ENCODE measurements at places on chromosomes 6 and 20.

- DNase-seq: no peak
Measured at GRCh38 chr20:49315580-49315979, 37.7 kb upstream of the ZNFX1 start.

DNA sequence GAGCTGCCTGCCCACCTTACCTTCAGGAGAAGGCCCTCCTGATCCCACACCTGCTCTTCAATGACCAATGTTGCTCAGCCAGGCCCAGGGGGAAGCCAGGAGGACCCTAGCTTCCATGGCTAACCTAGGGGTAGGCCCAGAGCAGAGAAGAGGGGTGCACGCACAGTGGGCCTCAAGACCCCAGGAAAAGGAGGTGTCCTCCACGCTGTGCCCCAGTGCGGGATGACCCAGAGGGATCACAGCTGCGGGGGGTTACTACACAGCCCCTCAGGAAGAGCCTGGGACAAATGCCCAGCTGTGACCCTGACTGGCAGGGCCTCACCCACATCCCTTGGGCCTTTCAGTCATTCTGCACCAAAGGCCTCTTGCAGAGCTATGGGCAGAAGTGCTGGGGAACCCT is 31.6 kb upstream of the APMAP start:
- no peak for DNase-seq

- DNase-seq: no peak
Measured at GRCh38 chr6:39037082-39037508, 11.5 kb upstream of the GLP1R start.

GRCh38 chr20:8860011-8860495 is 208.8 kb upstream of the PLCB4 start:
- no peak for DNase-seq

DNA sequence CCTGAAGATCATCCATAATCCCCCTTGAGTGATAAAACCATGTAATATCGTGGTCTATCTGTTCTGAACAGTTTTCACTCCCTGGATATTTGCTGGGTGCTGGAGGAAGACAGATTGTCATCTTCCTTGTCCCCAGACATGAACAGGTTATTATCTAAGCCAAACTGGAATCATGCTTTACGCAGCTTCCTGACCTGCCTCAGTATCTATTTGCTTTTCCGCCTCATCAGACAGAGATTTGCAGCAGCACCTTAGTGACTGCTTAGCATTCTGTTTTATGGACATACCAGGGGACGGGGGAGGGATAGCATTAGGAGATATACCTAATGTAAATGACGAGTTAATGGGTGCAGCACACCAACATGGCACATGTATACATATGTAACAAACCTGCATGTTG is 124.6 kb downstream of the SLC23A2 start:
- no peak for DNase-seq

DNA sequence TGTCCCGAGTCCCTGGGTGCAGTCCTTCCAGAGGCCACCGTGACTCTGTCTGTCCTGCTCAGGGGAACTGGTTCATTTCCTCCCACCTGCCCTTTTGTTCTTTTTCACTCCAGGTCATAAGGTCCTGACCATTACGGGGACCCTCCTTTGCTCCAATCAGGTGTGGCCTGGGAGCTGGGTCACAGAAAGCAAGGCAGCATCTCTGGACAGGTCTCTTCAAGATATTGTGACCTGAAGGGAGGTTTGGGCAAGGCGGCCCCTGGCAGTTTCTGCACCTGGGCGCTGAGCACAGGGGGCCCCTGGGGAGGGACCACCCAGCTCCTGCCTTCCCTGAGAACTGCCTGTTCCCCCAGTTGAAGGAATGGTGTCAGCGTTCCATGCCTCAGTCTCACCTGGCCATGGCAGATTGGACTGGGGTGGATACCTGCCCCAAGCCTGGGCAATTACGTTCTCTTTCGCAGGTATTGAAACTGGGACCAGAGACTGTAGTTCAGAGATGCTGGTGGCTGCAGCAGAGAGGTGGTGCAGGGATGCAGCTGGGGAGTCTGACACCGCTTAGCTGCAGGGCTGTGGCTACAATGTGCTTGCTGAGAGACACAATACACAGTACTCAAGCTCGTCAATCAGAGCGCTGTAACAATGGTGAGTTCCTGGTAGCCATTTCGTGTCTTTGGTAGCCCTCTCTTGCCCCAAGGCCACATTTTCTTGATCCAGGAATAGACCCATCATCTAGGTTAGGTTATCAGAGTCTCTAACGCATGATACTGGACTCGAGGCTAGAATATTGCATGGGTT is 15.6 kb upstream of the NELFCD start:
- DNase-seq: no peak

DNA sequence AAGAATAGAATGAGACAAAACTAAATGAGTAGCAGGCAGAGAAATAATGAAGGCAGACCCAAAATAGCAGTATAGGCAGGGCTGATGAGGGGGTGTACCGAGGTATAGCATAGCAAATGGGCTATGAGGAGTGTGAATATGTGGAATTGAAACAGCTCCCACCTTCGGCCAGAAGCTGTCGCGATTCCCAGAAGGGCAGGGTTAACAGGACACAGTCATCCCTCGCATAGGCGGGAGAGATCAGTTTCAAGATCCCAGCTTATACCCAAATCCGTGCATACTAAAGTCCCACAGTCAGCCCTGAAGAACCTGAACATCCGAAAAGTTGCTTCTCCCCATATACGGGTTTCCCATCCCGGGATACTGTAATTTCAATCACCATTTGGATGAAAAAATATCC is 82.7 kb downstream of the PTPRK start:
- no peak for DNase-seq

GRCh38 chr6:144661116-144661806 is 376.1 kb downstream of the UTRN start:
- no peak for DNase-seq

DNA sequence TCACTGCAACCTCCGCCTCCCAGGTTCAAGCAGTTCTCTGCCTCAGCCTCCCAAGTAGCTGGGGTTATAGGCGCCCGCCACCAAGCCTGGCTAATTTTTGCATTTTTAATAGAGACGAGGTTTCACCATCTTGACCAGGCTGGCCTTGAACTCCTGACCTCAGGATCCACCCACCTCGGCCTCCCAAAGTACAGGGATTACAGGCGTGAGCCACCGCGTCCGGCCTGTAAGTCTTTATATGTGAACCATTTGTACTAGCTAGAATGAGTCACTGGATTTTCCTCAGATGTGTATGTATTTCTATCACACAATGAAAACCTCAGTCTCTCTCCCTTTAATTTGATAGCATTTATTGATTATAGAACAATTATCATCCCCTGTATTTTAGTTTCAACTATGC is 34.0 kb downstream of the ITCH start:
- DNase-seq: no peak

GRCh38 chr20:5786930-5787795 is 37.0 kb downstream of the SHLD1 start:
- peak; percentile 48 for DNase-seq

GRCh38 chr6:44642870-44643522 is 255.5 kb downstream of the CDC5L start:
- peak; percentile 56 for DNase-seq

DNA sequence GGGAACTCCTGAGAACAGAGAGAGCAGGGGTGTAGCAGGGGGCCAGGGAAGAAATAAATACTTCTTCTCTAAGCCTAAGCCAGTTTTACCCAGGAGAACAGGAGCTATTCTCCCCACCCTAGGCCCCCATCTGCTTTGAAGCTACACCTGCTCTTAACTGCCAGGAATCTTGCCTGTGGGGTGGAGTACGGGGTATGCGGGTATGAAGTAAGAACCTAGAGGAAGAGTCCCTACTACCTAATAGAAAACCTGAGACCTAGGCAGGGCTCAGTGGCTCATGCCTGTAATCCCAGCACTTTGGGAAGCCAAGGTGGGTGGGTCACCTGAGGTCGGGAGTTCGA is 1.5 kb downstream of the SLC29A1 start:
- no peak for DNase-seq

DNA sequence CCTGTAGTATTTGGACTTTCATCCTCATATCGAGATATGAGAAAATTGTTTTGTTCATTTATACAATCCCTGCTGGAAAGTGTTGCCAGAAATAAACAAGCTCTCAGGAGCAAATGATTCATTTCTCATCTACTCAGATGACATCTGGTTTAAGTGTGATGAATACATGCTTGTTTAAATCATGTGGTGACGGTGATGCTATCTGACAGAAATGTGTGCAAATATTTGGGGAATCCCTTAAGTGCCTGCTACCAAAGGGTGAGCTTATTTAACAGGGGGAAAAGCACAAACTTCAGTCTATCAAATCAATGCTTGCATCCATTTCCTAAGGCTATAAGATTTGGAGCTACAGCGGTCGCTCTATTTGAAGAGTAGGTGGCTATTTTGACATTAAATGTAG is 368.3 kb upstream of the SASH1 start:
- DNase-seq: no peak

- DNase-seq: peak; percentile 78
Measured at GRCh38 chr20:50987493-50988210, 29.0 kb downstream of the MOCS3 start.

DNA sequence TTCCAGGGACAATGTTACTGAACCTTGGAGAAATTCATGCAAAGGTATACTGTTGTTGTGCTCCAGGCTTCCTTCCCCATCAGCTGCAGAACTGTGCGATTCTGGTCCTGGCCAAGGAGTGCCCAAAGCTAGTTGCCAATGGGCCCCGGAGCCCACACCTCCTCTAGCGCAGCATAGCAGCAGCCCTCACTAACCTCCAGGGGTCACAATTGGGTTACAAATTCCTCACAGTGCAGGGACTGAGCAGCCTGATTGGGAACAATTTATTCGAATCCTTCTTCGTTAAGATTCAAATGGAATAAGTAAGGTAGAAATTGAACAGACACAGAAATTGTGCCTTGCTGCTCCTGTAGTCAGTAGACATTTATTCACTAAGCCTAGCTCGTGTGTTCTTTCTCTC is 284.9 kb downstream of the PRKN start:
- DNase-seq: no peak

GRCh38 chr6:109927052-109927451 is 51.1 kb upstream of the GPR6 start:
- no peak for DNase-seq

GRCh38 chr6:38131527-38131965 is 312.0 kb downstream of the ZFAND3 start:
- no peak for DNase-seq

- no peak for DNase-seq
Measured at GRCh38 chr6:2921520-2922115, 18.5 kb upstream of the SERPINB9 start.

DNA sequence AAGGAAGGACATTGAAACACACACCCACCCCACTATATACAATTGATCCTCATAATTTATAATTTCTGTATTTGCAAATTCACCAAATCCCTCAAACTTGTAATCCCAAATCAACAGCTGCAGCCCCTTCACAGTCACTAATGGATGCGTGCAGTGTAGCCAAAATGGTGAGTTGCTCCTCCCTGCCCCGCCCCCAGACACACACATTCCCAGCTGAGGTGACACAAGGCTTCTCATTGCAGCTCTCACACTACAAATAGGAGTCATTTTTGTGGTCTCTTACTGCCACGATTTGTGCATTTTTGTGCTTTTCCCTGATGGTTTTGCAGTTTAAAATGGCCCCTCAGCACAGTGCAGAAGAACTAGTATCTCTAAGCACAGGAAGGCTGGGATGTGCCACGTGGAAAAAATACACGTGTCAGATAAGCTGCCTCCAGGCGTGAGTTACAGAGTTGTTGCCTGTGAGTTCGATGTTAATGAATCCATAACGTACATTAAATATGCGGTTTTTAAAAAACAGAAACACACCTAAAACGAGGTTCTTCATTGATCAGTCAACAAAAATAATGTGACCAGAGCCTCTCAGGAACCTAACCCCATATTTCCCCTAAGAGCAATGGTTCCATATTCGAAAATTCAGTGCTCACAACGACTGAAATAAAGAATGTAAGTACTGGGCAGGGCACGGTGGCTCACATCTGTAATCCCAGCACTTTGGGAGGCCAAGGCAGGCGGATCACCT is 8.2 kb downstream of the ATP9A start:
- DNase-seq: no peak

- DNase-seq: peak; percentile 3
Measured at GRCh38 chr20:36988494-36988966, 37.0 kb upstream of the SAMHD1 start.

- DNase-seq: peak; percentile 40
Measured at GRCh38 chr6:30915591-30915946, 1.5 kb downstream of the VARS2 start.

DNA sequence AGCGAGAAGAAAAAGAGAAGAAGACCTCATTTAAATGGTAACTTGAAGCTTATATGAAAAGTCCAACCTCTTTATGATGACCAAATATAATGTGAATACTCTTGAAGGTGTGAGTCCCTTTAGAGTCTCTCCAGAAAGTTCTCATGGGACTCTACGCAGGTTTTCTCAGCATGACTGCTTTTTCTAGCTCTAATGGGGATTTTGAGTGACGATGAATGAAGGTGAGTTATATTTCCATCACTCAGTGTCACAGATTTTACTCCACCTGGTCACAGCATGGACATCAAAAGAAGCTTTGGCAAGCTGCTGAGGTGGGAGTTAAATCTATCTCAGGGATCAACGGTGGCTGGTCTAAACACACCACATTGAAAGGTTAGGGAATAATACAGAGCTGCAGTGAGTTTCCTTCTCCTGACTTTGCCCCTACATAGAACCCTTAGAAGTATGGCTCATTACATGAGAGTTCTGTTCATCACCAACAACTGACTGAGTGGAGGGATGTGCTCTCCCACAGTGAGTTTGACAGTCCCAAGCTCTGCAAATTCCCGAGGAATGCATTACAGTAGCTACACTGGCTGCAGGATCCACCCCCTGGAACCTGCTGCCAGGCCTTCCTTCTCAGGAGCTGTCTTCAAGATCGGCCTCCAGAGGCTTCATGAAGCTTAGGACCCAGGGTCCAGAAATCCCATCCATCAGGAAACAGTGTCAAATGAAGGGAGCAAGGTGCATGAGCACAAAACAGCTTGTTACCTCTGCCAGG is 126.8 kb downstream of the FOXC1 start:
- no peak for DNase-seq

DNA sequence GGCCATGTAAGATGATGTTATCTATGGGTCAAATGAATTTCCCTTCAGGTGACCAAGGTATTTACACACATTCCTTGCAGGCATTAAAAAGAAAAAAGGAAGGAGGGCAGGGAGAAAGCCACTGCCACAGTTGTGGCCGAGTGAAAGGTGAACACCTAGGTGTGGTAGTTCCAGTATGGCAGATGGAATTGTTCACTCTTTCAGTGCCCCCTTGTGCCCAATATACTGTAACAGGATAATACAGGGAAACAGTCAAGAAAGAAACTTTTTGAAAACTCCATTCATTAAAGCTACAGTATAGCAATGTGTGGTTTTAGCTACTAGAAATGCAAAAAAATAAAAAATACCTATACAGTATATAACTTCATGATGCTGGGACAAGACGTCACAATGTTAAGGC is 52.1 kb downstream of the BMP2 start:
- DNase-seq: no peak

- DNase-seq: no peak
Measured at GRCh38 chr6:151402228-151402627, 10.9 kb upstream of the ZBTB2 start.

- no peak for DNase-seq
Measured at GRCh38 chr6:67815623-67816022, 819.5 kb upstream of the ADGRB3 start.
